ENCODE measurements at places on chromosomes 3 and 15. TPM values are rescaled to one million over a fixed set of nuclear protein-coding genes. Genes with fewer than 3 reads are reported as not detected.

The KLF15 gene
- not detected for total RNA-seq

The FOXB1 gene
- total RNA-seq, result not detected

The DNAH12 gene
- total RNA-seq, result 0.47 TPM

The AMIGO3 gene
- 5.5 TPM for total RNA-seq

The MUSTN1 gene
- total RNA-seq, result not detected

The RTP4 gene
- 38.1 TPM for total RNA-seq

The KLHL40 gene
- not detected for total RNA-seq

The ECE2 gene
- not detected for total RNA-seq

All from M059J (cell line).